Skeletal muscle cell (primary cell): ENCODE measurements at places on chromosomes 1 and 21.

DNA sequence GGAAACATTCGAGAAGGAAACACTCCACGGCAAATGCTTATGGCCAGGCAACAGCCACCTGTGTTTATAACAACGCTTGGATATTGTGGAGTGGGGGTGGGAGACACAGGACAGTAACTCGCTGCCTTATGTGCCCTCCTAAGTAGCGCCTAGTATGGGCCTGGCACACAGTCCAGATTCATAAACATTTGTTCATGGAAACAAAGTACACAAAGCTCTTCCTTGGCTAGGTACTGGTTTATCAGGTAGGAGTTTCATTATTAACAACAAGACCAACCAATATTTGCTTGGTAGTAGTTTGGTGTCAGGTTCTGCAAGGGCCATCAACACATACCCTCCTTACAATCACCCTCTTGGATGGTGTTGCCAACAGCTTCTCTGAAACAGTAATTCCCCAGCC lies 23.4 kb downstream of the TMCO4 start:
- no peak for DNase-seq

- no peak for DNase-seq
These were observed 338.1 kb downstream of the RPS6KC1 start for GRCh38 chr1:213389061-213389581.

DNA sequence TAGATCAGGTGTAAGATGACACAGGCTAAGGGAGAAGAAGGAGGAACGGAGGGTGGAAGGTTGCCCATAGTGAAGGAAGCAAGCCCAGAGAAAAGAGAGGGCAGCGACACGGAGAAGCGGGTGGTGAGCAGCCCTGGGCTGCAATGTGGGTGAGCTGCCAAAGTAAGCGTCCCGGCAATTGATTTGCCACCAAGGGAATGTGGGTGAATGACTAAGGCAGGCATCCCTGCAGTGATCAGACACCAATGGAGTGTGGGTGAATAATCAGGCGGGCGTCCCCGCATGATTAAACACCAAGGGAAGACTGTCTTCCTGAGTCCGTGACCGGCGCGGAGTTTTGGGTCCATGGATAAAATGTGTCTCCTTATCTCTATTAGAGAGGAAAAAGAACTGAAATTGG lies 79.6 kb downstream of the UCHL5 start:
- no peak for DNase-seq

- no peak for DNase-seq
These were observed 31.7 kb downstream of the DMAP1 start for GRCh38 chr1:44244986-44245385.

GRCh38 chr1:231039161-231040018 lies 664 bp downstream of the FAM89A start:
- DNase-seq = no peak
